Activated effector memory CD4-positive, alpha-beta T cell treated with Interleukin-2 at 50 U/mL for 16 hours (primary cell): ENCODE measurements at places on chromosomes 7 and 10.

- DNase-seq, result no peak
Observed at GRCh38 chr7:148665221-148665620, 33.5 kb upstream of the CUL1 start.

GRCh38 chr10:109534193-109534592, 389.1 kb downstream of the XPNPEP1 start:
- DNase-seq, result no peak

GRCh38 chr7:28627896-28628295, 215.6 kb downstream of the CREB5 start:
- DNase-seq, result no peak

DNA sequence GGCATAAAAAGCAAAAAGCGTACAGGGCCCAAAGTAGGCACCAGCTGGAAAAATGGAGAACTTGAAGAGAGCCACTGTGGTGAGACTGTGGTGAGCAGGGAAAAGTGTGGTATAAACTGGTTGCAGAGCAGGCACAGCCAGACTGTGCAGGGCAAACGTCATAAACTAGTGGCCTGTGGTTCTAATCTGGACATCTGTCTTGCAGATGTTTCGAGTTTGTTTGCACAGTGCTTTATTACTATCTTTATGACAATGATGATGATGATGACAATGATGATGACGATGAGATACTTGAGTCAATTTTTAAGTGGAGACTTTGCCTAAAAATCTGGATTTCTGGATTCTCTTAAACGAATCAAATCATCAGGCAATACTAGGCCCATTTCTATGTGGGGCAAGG, 45.7 kb downstream of the SEMA3C start:
- DNase-seq, result no peak

- no peak for DNase-seq
Observed at GRCh38 chr10:121231079-121231478, 367.2 kb downstream of the FGFR2 start.
